SK-N-SH (cell line): ENCODE measurements at places on chromosomes 12 and 14.

DNA sequence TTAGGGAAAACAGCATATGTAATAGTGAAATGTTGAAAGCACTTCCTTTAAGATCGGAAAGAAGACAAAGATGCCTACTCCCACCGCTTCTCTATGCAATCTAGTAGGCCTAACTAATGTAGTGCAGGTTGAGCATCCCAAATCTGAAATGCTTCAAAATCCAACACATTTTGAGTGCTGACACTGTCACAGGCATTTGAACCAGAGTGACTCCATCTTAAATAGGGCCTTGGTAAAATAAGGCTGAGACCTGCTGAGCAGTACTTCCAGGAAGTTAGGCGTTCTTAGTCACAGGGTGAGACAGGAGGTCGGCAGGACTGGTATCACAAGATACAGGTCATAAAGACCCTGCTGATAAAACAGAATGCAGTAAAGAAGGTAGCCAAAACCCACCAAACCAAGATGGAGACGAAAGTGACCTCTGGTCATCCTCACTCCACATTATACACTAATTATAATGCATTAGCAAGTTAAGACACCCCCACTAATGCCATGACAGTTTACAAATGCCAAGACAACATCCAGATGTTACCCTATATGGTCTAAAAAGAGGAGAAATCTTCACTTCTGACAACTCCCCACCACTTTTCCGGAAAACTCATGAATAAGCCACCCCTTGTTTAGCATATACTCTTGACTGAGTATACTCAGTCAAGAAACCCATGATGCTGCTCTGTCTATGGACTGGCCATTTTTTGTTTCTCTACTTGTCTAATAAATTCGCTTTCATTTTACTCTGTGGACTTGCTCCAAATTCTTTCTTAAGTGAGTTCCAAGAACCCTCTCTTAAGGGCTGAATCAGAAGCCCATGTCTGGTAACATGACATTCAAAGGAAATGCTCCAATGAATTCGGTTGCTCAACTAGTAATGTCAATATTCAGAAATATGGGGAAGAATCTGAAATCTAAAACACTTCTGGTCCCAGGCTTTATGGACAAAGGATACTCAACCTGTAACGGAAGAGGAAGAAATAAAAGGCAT, 47.1 kb upstream of the MTERF2 start:
- DNase-seq, result no peak

DNA sequence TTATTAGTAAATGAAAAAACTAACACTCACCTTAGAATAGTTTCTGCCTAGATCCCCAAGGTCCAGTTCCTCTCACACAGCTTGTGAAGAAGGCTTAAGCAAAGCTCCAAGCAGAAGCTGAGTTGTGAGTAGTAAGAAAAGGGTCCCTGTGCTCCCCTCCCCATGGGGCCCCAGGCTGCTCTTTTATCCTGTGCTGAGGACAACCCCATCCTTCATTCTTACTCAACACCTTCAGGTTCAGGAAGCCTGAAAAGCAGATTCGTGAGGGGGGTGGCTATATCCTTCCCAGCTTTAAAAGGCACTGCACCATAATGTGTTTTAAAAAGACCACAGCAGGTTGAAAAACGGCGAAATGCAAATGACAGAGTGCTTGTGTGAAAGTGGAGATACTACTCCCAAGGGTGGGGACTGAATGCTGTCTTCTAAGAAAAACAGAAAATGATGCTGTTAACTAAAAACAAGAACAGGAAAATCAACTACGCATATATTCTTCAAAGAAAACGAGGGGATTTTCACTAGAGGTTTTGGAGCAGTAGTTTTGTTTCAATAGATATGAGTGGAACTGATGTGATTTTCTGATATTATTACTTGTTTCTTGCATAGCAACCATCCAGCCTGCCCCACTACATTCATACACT, 182.7 kb downstream of the KTN1 start:
- DNase-seq, result no peak

DNA sequence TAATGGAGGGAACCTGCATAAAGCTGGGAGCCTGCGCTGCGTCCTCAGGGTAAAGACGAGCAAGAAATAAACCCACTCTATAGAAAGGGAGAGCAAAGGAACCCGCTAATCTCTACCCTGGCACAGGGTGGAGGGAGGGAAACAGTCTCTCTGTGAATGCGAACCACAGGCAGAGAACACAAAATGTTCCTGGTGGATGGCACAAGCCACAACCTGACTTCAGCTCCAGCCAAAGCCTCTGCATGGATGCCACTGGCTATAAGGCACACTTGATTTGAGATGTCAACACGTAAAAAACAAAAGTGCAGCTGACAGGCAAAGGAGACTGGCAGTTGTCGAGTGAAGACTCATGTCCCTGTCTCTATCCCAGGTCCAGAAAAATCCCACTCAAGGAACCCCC, 32.4 kb downstream of the CHGA start:
- DNase-seq, result no peak

GRCh38 chr12:58924652-58925051, 4.3 kb upstream of the LRIG3 start:
- no peak for DNase-seq

GRCh38 chr12:110677206-110677911, 11.6 kb downstream of the HVCN1 start:
- DNase-seq, result no peak

GRCh38 chr14:54766276-54767138, 136.1 kb downstream of the GCH1 start:
- DNase-seq, result no peak

- no peak for DNase-seq
Observed at GRCh38 chr14:55973285-55973800, 144.9 kb upstream of the PELI2 start.

GRCh38 chr14:96805956-96806355, 8.8 kb downstream of the VRK1 start:
- DNase-seq, result no peak

DNA sequence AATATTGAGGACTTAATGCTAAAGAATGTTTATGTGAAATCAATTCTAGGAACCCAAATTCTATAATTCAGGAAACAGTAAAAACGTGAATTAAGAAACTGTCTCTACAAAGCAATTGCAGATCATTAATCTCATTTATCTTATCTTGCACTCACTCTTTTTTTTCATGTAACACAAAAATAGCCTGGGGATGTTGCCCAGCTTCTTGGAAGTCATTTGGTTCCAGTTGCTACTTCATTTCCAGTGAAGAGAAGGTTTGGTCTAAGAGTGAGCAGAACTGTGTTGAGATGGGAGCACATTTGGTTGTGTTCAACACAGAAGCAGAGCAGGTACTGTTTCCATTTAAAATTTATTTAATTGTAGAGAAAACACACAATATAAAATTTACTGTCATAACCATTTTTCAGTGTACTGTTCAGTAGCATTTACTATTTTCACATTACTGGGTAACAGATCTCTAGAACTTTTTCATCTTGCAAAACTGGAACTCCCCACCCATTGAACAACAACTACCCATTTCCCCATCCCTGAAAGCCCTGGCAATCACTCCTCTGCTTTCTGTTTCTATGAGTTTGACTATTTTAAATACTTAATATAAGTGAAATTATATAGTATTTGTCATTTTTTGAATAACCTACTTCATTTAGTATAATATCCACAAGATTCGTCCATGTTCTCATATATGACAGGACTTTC, 9.7 kb downstream of the CLEC6A start:
- no peak for DNase-seq

- DNase-seq, result peak; percentile 73
Observed at GRCh38 chr12:113130457-113131135, 5.0 kb downstream of the RASAL1 start.

- no peak for DNase-seq
Observed at GRCh38 chr14:87108726-87109125, 884.3 kb downstream of the GALC start.

- no peak for DNase-seq
Observed at GRCh38 chr14:41482861-41483260, 123.8 kb upstream of the LRFN5 start.

DNA sequence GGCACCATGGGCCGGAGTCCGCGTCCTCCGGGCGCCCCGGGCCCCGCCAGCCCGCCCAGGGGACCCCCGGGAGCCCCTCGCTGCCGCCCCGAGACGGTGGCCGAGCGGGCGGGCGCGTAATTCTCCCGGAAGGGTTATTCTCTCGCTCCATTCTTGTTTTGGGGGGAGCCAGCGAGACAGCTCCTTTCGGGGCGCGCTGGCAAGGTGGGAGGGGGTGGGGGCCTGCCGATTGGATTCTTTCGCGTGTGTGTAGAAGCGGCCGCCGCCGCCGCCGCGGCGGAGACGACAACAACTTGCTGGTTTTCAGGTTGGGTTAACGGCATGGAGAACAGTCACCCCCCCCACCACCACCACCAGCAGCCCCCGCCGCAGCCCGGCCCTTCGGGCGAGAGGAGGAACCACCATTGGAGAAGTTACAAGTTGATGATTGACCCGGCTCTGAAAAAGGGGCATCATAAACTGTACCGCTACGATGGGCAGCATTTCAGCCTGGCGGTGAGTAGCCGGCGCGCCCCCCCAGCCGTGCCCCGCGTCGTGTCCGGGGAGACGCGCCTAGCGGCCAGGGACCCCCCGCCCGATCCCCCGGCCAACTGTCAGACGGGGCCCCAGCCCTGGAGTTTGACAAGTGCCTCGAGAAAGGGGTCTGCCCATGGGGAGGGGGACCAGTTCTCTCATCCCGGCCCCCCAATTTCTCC, 755 bp downstream of the SETD1B start:
- peak; percentile 61 for DNase-seq

DNA sequence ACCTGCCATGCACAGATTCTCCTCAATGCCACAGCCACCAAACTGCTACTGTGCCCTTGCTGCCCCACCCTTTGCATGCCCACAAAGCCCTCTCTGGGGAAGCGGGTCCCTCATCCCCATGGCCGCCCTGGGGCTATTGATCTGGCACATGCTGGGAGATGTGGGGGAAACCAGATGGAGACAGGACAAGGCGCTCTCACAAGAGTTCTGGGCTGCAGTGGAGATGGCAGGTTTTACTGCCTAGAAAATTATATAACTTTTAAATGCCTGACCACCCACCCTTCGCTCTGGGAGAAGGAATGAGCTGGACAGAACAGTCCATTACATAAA, 10.6 kb upstream of the PIP4K2C start:
- peak; percentile 25 for DNase-seq

DNA sequence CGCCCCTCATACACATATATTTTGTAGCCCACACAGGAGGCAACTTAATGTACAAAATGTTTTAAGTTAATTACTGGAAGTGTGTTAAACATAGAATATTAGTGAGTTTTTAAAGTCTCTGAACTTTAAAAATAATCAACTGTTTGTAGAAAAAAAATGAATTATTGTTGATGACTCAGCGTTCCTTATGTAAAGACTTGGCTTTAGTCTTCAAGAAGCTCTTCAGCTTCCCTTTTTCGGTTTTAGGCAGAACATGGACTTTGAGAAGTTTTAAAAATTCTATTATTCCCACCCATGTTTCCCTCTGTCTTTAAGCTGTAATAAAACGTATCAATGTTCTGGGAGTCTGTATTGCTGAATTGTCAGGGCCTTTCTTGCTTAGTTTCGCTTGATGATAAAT, 269.5 kb downstream of the FBXL14 start:
- DNase-seq, result no peak

- DNase-seq, result no peak
Observed at GRCh38 chr12:30909349-30910037, 17.1 kb upstream of the TSPAN11 start.

- no peak for DNase-seq
Observed at GRCh38 chr14:50775357-50775756, 55.6 kb downstream of the NIN start.

DNA sequence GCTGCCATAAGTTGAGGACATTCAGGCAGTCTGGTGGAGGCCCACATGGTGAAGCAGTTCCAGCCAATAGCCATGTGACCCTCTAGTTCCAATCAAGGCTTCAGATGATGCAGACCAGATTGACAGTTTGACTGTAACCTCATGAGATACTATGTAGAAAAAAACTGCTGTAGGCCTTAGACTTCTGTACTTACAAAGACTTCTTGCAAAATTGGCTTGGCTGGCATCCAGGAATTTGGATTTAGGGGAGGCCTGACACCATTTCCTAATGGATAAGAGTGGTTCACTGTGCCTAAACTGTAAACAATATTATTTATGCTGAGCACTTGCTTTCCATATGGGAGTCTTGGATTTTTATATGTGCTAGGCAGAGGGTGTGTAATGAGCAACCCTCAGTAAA, 76.4 kb downstream of the RGS6 start:
- DNase-seq, result no peak

DNA sequence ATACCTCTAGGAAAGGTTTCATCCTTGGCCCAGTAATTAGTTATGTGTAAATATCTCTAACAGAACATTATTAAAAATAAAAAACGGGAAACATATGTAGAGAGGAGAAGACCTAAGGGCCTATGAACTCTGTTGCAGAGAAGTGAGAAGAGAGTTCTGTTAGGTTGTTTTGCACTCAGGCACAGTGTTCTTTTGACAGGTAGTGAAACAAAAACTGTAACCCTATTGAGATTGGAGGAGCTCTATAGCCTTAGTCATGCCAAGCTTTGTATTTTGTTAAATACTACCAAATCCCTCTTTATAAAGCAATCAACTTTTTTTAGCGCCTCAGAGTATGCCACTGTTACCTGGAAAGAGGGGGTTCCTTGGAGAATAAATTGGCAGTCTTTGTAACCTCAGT, 77.6 kb downstream of the CNTN1 start:
- no peak for DNase-seq
